Posterior cingulate gyrus (tissue), 11 donors: ENCODE measurements at places on chromosomes 12 and 14.

DNA sequence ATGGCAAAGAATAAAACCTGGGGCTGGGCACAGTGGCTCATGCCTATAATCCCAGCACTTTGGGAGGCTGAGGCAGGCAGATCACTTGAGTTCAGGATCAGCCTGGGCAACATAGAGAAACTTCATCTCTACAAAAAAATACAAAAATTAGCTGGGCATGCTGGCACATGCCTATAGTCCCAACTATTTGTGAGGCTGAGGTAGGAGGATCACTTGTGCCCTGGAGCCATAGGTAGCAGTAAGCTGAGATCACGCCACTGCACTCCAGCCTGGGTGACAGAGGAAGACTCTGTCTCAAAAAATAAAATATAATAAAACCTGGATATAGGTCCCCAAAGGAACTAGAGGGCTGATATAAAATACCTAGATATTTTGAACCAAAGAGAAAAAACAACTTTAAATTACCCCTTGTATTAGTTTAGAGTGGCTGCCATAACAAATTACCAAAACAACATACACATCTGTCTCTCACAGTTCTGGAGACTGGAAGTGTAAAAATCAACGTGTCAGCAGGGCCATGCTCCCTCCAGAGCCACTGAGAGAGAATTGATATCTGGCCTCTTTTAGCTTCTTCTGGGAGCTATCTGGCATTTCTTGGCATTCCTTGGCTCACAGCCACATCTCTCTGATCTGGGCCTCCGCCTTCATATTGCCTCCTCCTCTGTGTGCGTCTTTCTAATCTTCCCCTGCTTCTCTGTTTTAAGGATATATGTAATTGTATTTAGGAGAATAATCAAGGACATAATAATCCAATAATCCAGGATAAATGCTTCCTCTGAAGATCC lies 47.9 kb upstream of the ATF7IP start:
- DNase-seq: no peak

- DNase-seq: no peak
Measured at GRCh38 chr12:99649551-99649950, 2.0 kb downstream of the GARIN6 start.

- no peak for DNase-seq
Measured at GRCh38 chr14:71013551-71014192, 106.4 kb downstream of the PCNX1 start.

- no peak for DNase-seq
Measured at GRCh38 chr14:44846232-44846824, 115.4 kb downstream of the KLHL28 start.

GRCh38 chr14:36583242-36583892 lies 953 bp upstream of the NKX2-8 start:
- DNase-seq: no peak

- DNase-seq: no peak
Measured at GRCh38 chr12:49496417-49497360, 42.1 kb upstream of the KCNH3 start.

DNA sequence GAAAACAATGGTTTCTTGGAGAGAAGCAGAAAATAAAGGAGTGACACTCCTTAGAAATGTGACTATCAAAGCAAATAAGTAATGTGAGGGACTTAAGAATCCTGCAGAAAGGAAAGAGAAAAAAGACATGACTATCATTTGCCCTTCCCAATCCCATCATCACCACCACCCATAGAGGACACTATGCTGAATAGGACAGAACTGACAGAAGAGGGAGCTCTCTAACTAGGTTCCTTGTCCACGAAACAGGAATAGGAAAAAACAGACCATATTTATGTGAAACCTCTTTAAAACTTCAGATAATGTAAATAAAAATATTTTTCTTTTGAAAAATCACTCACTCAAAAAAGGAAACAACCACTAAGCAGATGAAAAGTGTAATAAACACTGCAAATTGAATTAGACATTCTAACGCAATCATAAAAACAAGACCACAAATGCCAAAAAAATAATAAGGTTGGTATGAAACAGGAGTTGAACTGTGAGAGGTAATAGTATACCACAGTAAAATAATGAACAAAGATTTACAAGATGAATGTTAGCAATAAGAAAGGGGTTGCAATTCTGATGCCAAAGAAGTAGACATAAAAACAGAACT lies 24.1 kb downstream of the KLRD1 start:
- no peak for DNase-seq

GRCh38 chr14:64391113-64391725 lies 3.1 kb downstream of the MTHFD1 start:
- DNase-seq: no peak

DNA sequence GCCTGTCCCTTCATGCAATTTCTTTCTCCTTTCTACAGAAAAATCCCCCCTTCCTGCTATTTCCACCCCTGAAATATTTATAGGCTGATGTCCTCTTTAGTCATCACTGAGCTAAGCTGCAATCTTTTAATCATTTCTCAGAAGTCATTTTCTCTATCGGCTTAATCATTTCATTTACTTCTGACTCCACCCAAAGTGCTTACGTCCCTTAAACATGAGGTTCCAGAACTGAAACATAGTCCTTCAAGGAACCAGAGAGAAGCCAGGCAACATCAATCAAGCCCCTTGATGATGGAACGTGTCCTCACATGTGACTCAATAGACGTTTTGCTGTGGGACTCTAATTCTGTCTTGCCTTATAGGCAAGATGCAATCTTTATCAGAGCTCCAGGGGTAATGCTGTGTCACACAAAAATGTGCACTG lies 148.7 kb upstream of the KRR1 start:
- no peak for DNase-seq

DNA sequence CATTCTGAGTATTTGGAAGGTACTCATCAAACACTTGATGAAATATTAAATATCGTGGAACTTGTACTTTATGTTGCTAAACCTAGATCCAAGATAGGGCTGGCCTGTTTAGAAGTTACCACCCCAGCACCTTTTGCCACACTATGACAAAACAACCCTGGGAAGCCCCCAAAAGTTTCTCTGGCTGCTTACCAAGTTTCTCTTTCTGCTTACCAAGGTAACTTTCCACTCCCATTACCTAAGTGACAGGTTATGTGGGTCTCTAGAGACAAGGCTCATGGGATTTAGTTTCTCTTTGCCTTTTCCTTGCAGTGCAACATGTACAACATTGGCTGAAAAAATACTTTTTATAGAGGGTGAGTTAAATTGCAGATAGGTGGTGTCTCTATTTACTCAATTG lies 28.9 kb upstream of the PPM1A start:
- DNase-seq: no peak

DNA sequence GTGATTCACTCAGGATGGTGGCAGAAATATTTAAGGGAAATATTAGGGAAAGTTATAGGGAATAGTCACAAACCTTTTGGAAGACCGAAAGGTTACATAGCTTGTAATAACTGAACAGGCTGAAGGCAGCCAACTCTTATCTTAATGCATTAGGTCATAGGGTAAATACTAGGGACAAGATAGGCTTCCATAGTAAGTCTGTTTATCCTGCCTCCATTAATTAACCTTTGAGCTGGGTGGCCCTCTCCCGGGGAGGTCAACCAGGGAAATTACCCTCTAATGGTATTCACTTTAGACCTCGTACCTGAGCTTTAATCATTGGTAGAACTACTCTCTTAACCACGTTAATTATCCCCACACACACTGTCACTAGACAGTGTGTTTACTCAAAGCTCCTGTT lies 981.8 kb downstream of the SLC16A7 start:
- DNase-seq: no peak

DNA sequence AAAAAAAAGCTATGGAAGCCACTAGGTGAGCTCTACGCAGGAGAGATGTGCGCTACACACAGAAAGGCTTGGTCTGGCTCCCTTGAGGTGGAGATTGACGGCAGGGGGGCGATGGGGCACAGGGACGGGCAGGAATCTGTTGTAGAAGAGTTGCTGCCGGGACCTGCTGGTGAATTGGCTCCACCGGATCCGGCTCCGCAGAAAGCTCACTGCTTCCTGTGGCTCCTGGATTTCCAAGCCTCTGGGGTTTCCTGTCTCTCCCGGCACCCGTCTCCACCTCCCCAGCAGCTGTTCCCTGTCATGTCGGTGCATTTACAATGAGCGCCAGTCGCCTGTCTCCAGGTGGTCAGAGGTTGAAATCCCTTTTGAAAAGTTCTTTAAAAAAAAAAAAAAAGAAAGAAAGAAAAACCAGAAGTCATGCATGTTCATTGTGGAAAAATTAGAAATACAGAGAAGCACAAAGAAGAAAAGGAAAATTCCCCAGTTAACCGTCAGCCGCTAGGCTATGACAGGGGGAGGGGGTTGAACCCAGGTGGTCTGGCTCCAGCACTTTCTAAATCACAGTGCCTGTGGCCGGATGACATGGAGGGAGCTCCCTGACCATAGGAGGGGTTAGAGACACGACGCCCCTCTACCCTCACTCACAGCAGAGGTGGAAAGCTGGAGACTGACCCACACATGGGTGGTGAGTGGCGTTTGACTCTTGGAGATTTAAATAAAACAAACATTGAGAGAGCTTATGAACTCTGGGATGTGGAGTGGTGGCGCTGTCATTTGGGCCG lies 20.8 kb downstream of the FAM222A start:
- peak; percentile 89 for DNase-seq

- DNase-seq: no peak
Measured at GRCh38 chr12:103350116-103350515, 145.7 kb downstream of the C12orf42 start.

DNA sequence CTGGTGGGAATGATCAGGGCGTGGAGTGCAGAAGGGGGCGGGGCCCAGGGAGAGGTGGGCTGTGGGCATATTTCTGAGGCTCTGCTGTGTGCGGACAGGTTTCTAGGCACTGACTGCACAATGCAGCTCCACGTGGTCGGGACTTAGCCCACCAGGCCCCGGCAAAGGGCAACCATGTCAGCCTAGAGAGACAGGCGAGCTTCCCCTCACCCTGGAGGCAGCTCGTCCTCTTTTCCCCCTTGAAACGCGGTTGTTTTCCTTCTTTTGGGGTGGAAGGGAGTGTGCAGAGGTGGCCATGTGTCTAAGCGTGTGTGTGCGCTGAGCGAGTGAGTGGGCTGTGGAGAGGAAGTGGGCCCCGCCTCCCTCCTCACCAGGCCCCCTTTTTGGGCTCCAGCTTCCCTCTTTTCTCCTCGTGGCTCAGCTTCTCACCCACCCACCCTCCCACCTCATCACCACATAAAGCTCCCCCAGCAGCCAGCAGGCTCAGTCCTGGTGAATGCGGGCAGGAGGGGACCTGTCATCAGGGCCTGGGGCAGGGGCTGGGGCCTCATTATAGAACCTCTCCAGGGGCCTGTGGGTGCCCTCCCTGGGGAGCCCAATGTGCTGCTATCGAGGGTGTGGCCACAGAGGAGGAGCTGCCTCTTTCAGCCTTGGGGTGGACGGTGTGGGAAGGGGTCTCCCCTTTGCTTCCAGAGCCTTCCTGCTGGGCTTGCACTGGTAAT lies 22.0 kb downstream of the LRTM2 start:
- no peak for DNase-seq

DNA sequence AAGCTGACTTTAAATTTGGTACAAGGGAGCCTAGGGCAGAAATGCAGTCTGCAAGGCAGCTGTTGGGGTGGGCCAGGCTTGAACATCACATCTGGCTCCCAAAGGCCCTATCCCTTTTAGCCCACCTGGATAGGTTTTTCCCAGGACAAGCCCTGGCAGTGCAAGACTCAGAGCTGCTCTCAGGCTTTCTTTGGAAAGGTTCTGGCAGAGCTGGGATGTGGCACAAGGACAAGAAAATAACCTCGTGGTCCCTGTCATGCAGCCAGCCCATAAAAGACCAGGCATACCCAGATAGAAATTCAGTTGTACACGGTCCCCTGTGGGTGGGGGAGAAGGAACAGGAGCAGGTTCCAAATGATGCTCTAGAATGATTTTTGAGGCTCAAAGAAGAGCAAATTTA lies 206.9 kb downstream of the TTC7B start:
- no peak for DNase-seq

DNA sequence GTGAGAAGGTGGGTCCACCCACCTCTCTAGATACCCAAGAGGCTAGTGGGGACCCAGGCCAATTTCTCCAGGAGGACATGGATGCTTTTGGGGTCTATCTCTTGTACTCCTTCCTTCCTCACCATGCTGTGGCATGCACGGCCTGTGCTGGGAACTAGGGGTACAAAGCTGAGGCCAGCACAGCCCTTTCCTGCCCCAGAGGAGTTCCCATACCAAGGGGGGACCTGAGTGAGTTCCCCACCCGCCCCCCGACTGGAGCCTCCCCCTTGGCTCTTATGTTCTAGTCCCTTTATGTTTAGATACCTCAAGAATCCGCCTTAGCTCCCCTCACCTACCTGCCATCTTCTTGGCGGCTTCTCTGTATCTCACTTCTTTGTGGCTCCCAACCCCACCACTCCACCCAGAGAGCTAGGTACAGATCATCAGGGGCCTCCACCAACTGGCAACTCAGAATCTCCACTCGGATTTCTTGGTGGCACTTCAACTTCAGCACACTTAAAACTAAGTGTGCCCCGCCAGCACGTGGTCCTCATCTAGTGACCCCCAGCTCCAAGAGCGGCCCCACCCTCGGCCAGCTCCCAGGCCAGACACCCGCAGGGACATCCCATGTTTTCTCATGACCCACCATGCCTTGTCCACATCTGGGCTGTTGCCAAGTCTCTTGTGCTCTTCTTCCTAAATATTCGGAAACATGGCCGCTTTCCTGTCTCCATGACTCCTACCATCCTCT lies 115.2 kb upstream of the RTL1 start:
- DNase-seq: no peak
